KG1 (cell line): ENCODE measurements at places on chromosomes 5 and 9.

GRCh38 chr9:22682961-22683699 lies 236.5 kb downstream of the DMRTA1 start:
- no peak for DNase-seq

DNA sequence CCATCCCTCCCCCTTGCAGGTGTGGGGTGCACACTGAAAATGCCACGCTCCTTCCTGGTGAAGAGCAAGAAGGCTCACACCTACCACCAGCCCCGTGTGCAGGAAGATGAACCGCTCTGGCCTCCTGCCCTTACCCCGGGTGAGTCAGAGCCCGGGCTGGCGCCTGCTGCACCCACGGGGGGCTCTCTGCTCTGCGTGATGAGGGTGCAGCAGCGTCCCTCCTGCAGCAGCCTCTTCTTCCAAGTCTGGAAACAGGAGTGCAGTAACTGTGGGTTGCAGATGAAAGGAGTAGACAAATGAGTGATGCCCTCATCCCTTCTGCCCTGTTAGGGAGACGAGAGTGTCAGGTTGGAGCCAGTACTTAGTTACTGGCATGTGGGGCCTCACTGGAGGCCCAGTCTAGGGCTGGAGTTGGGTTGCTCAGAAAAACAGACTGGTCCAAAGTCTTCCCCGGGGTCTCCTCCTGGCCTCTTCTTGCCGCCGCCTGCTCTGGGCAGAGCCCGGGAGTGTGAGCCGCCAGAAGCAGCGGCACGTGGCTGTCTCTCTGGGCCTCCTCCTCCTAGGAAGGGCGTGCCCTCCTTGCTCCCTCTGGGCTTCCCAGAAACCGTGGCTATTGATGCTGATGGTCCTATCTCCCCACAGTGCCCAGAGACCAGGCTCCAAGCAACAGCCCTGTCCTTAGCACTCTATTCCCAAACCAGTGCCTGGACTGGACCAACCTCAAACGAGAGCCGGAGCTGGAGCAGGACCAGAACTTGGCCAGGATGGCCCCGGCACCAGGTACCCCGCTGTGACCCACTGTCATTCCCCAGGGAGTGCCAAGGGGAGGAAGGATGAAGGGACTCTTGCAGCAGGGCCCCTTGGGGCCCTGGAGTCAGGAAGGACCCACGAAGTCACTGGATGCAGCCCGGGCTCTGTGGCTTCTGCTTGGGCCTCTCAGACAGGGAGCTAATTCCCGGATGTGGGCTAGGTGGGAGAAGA lies 8.4 kb downstream of the GFI1B start:
- no peak for DNase-seq

GRCh38 chr5:172303162-172303561 lies 19.6 kb upstream of the UBTD2 start:
- DNase-seq = no peak

- DNase-seq = no peak
Observed at GRCh38 chr5:91390268-91390667, 7.2 kb upstream of the ARRDC3 start.

- no peak for DNase-seq
Observed at GRCh38 chr9:86075132-86076109, 23.9 kb downstream of the GOLM1 start.

DNA sequence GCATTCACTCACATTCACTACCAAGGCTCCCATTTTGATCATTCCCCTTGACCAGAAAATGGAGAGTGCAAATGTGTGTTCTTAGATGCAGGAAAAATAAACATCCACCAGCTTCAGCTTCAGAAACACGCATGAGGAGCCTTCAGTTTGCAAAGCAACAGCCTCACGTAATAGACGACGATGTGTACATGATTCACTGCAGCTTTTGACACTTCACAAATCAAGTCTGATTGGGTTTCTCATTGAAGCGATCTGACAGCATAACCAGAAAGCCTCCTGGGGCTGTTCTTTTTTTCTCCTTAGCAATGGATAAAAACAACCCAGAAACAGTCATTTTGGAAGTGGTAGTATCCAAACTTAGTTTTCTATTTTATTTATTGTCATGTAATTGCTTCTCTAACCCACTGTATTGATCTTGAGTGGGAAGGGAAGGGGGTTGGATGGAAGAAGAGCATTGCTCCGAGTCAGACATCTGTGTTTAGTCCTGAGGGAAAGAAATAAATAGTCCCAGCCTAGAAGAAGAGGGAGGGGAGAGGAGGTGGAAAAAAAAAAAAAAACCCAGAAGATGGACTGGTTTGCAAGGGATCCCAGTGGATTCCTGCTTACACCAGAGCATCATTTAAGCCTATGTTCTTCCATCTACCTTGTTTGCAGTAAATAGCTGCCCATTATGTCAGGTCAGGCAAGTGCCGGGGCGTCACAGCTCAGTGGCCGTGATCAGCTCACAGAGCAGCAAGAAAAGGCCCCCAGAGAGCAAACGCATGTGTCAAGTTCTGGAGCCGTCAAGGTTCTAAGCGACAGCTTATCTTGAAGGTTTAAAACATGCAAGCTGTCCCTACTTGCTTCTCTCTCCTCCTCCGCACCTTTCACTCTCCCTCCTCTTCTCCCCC lies 190.2 kb upstream of the SNX2 start:
- DNase-seq = no peak

DNA sequence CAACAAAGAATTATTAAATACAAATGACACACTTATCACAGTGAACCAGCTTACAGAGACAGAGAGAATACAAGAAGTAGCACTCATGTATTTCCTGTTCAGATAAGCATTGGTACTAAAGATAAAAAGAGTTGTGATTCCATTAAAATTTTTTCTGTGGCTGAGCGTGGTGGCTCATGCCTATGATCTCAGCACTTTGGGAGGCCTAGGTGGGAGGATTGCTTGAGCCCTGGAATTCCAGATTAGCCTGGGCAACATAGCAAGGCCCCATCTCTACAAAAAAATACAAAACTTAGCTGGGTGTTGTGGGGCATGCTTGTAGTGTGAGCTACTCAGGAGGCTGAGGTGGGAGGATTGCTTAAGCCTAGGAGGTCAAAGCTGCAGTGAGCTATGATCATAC lies 32.9 kb downstream of the FCHO2 start:
- DNase-seq = no peak

- DNase-seq = no peak
Observed at GRCh38 chr5:59198832-59199231, 616.0 kb downstream of the RAB3C start.

- DNase-seq = no peak
Observed at GRCh38 chr9:101791938-101792337, 53.5 kb upstream of the GRIN3A start.

GRCh38 chr5:51371052-51371451 lies 12.2 kb upstream of the ISL1 start:
- DNase-seq = no peak

DNA sequence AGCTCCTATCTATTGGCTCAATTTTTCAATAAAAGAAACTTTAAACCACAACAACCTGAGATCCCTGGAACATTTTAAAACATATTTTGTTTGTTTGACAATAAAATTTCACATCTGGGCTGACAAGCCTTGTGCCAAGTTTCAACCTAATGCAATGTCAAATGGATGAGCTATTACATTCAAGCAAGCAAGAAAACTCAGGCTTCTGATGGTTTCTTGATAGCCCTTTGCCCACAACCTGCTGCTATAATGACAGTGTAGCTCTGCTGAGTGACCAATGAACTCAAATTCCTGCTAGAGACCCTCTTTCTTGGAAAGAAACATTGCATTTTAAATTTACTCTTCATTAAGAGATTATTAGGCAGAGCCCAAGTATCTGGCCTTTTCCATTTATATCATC lies 472.9 kb downstream of the ARHGEF28 start:
- DNase-seq = no peak

DNA sequence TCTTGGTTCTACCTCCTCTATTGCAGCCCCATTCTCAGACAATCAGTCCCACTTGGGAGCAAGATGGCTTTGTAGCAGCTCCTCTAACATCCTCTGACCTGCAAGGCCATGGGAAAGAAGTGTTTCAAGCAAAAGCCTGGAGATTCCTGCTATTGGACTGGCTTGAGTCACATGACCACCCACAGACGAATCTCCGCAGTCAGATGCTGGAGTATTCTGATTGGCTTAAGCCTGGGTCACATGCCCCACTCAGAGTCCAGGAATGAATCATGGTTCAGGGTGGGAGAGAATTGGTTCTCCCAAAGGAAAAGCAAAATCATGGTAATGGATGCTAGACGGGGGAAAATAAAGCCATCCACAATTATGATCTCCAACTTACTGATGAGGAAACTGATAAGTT lies 22.6 kb upstream of the LMX1B start:
- no peak for DNase-seq

GRCh38 chr5:170139786-170140335 lies 34.2 kb downstream of the FOXI1 start:
- DNase-seq = no peak

DNA sequence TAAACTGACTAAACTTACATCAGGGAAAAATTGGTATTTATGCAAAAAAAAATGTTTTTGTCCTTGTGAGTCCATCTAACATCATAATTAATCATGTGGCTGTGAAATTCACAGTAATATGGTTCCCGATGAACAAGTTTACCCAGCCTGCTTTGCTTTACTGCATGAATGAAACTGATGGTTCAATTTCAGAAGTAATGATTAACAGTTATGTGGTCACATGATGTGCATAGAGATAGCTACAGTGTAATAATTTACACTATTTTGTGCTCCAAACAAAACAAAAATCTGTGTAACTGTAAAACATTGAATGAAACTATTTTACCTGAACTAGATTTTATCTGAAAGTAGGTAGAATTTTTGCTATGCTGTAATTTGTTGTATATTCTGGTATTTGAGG lies 16.6 kb upstream of the SRP19 start:
- no peak for DNase-seq

DNA sequence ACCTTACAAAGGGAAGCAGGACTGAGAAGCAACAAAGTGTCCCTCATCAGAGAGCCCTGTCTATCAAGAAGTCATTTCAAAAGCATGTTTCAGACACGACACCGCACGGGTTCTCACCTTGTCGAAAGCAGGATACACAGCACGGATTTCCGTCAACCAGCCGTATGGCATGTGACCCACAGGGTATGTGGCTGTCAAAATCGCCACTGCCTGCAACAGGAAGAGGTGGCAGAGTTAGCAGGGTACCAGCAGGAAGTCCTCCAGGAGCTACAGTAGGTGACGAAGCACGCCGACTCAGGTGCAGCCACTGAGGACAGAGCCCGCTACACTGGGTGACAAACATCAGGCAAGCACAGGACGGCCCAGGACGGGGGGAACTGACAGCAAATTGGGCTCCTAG lies 81.2 kb downstream of the OTULIN start:
- DNase-seq = no peak

DNA sequence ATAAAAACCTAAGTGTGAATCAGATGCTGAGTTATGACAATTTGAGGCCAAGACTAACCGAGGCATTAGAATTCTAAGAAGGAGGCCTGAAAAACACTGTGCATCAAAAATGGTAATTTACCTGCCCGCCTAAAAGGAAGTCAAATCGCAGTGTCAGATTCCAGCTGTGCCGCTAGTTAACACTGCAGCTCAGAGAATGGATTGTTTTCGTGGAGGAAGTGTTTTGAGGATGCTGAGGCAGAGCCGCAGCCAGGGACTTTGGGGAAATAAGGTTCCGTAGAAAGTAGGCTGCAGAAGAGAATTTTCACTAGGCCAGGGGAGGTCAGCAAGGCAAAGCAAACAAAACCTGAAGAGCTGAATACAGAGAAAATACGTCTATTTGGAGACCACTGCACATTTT lies 226.4 kb upstream of the ISL1 start:
- no peak for DNase-seq

DNA sequence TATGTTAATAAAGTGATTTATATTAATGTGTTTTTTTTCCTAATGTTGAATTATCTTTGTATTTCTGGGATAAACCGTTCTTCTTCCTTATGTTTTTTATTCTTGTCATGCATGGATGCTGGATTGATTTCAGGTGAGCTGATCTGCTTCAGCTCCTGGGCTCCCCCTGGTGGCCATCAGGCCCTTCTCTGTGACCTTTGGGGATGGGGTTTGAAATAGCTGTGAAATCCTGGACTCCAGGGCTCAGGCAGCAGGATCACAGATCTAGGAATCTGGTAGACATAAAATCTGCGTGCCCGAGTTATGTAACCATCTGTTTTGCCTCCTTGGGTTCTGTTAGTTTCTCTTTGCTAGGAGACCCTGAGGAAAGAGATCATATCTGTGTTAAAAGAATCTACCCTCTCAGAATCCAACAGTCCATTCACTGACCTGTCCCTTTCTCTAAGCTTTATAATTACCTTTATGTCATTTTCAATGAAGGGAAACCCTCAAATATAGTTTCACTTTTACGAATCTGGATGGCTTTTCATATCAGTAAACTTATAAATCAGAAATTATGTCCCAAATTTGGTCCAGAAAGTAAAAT lies 12.2 kb upstream of the OR13J1 start:
- DNase-seq = peak; percentile 21

- DNase-seq = no peak
Observed at GRCh38 chr5:110940136-110940535, 131.4 kb upstream of the TSLP start.

DNA sequence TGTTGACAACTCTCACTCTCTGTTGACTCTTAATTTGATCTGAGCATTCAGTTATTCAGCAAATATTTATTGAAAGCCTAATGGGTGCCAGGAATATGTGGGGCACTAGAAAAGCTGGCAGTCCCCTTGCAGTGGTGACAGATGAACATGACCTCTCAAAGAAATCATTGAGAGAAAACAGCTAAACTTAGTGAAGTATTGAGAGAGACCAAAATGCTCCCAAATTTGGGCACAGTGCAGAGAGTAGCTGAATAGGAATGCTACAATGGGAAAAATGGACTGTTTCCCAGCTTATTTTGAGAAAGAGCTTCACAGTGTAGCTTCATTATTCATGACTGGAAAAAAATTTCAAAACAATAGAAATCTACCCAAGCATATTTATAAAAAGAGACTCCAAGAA lies 257.9 kb downstream of the SGCD start:
- DNase-seq = no peak

- DNase-seq = no peak
Observed at GRCh38 chr9:20593105-20593504, 29.2 kb downstream of the MLLT3 start.

GRCh38 chr5:66639037-66639436 lies 42.8 kb downstream of the MAST4 start:
- DNase-seq = no peak

DNA sequence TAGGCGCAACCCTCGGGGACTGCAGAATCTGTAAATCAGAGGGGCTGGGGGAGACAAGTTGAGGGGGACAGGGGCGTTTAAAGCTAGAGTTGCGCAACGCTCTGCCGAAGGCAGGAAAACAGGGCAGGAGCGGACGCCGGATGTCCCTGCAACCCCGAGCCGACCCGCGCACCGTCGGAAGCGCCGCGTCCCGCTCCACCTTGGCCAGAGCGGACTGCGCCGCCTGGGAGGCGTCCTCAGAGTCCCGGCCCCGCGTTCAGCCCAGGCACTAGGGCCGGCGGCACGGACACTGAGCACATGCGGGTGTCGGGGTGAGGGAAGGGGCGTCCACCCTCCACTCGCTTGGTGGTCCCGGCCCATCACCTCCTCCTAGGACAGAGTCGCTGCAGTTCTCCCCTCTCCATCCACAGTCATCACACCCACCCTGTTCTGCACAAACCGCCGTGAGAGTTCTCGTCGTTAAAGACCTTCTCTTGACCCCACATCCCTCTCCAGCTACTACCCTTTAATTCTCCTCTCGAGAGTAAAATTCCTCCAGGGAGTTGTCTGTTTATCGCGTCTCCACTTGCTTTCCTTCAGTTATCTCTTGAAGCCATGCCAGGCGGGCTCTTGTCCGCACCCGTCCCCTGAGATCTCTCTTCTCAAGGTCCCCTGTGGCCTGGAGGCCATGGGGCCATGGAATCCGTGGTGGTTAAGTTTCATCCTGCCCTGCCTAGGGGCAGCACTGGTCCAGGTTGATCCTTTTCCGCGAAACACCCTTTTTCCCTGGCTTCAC lies 796 bp upstream of the PDLIM7 start:
- DNase-seq = no peak

- DNase-seq = no peak
Observed at GRCh38 chr5:56314529-56314928, 81.4 kb upstream of the ANKRD55 start.
